ENCODE measurements at places on chromosomes 6 and 20.

DNA sequence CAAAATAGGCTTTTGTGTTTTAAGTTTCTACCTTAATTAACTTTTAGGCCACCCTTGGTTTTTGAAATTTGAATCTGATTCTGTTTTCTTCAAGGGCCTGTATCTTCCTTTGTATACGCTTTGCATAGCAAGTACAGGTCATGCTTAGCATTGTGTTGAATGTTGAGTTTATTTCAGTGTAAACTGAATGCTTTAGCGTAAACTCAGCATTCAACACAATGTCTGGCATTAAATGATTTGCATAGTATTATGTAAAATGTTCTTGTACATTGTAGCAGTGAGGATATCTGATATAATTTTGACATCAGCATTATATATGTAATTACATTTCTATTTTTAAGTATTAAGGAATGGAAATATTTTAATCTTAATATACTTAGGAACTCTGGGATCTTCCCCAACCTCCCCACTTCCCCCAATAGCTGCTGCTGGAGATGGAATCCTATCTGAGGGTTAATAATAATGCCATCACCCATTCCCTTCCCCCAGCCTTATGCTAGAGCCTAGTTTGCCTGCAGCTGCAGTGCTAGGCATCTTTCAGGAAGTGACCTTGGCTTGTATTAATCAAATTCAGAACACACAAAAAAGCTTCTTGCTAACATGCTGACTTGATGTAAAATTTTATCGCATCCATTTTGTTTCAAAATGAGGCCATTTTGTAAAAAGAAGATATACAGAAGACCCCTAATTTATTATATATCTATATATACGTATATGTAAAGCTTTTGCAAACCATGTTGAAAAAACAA lies 73.1 kb downstream of the NCOA3 start:
- peak; percentile 59 for DNase-seq

GRCh38 chr6:168507297-168507696 lies 66.3 kb downstream of the SMOC2 start:
- peak; percentile 35 for DNase-seq

- no peak for DNase-seq
These were observed 30.2 kb upstream of the GGTLC1 start for GRCh38 chr20:24018796-24019195.

DNA sequence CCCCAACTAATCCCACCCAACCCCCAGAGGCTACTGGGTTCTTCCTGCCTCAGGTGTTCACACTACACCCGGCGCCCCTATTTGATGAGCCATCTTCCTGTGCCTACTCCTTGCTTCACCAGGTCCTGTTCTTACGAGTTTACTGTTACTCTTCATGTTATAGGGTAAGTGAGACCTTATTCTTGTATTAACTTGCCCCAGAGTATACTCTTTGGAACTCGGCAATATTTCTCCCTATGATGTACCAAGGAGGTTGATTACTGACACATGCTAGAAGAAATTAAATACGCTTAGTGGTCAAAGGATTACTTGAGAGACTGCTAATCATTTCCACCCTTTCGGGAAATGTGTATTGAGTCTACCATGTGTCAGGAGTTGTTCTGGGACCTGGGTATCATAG lies 8.9 kb downstream of the RING1 start:
- no peak for DNase-seq

DNA sequence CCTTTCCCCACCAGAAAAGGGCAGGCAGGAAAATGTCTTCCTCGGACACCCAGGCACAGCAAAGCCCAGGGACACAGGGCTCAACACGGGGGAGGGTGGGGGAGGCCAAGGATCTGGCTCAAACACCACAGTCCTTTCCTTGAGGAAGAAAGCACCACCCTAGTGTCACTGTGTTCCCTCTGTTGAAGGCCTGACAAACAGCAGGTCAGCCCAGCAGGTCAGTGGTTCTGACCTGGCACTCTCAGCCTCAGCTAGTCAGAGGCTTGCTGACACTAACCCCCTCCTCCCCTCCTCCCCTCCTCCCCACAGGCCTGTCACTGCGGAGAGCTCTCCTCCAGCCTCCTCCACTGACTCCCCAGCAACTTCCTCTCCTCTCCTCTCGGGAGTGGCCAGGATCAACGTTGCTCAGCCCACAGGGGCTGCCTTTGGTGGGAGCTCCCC lies 239.6 kb downstream of the LRFN2 start:
- no peak for DNase-seq

GRCh38 chr6:18147160-18147559 lies 7.7 kb downstream of the TPMT start:
- DNase-seq: no peak

DNA sequence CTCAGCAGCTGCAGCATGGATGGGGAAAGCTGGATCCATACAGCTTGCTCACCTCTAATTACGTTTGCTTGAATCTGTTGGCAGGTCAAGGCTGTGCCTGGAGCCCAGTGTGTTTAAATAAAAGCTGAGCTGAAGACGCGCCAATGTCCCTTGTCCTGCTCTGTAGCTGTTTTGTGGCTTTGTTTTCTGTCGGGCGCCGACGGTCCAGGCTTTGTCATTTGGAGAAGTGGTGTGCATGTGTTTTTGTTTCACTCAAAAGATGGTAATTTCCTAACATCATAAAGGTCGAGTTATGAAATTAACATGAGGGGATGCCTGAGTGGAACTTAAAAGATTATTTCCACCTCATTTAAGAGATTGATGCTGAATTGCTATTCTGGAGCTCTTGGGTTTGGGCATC lies 107.6 kb downstream of the SLC24A3 start:
- no peak for DNase-seq

DNA sequence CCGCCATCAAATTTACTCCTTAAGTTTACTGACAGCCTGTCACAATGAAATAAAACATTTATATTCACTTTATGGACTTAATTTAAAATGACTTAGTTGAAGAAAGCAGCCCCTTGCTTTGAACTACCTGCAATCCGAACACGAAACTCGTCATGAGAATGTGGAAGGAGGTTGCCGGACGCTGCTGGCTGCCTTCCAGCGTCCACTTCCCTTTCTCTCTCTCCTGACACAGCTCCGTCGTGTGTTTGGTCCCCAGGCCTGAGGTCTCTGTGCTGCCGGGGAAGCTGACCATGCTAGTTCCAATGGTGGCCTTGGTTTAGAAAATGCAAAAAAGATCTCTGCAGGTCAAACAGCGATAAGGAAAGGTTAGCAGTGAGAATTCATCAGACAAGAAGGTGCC lies 519.7 kb downstream of the CDH26 start:
- DNase-seq: no peak

GRCh38 chr6:75203721-75204120 lies 2.1 kb downstream of the COL12A1 start:
- no peak for DNase-seq

GRCh38 chr20:44198872-44199271 lies 11.7 kb downstream of the OSER1 start:
- DNase-seq: no peak

- DNase-seq: no peak
These were observed 2.2 kb downstream of the PSORS1C1 start for GRCh38 chr6:31116661-31117385.

DNA sequence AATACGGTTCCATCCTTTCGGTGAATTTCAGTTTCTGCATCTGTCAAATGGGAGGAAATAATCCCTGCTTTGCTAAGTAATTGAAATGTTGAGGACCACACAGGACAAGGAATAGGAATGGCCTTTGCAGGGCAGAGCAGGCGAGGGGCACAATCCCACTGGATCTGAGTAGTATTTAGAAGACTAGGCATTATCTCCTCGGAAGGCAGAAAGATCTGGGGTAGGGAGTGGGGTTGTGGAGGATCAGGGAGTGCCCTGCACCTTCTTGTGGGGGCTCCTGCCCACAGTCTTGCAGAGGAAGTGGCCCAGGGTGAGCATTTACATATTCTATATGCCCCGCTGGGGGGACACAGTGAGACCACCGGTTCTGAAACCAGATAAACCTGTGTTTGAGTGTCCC lies 87.1 kb upstream of the SIRPA start:
- no peak for DNase-seq
